Stimulated activated CD4-positive, alpha-beta T cell treated with anti-CD3 and anti-CD28 coated beads, TNF-alpha, amount 100 ng/mL, for 48 hours (primary cell): ENCODE measurements at places on chromosomes 6 and 20.

DNA sequence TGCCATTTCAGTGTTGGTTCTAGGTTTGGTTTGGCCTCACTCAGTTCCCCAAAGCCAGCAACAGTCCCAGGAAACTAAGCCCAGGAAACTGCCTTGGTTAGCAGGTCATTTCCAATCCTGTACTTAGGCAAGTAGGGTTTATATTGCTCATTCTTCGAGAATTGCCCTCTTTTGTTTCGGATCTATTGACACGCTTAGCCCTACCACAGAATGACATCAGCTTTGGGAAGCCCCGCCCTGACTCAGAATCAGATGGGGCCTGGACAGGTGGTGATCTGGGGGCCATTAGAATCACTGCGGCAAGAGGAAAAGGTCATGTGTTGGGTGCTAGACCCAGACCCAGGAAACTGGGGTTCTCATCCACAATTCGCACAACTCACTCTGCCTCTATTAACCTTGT is 578.2 kb downstream of the QKI start:
- no peak for DNase-seq

- no peak for DNase-seq
Measured at GRCh38 chr6:132000296-132000695, 49.1 kb upstream of the CCN2 start.

- DNase-seq = no peak
Measured at GRCh38 chr6:84768442-84769174, 4.2 kb upstream of the TBX18 start.

DNA sequence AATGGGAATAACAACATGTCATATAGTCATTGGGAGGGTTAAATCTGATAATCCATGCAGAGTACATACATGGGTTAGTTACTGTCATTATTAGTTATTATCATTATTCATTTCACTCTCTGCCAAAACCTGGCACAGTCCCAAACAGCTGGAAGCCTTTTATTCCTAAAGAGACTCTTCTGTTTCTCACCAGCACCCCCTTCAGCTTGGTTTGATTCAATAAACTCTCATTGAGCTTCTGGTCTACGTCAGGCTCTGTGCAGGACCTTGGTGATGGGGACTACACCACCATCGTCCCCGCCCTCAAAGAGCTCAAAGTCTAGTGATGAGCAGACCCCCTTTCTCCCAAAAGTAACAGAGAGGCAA is 2.3 kb downstream of the KCNK15 start:
- no peak for DNase-seq

DNA sequence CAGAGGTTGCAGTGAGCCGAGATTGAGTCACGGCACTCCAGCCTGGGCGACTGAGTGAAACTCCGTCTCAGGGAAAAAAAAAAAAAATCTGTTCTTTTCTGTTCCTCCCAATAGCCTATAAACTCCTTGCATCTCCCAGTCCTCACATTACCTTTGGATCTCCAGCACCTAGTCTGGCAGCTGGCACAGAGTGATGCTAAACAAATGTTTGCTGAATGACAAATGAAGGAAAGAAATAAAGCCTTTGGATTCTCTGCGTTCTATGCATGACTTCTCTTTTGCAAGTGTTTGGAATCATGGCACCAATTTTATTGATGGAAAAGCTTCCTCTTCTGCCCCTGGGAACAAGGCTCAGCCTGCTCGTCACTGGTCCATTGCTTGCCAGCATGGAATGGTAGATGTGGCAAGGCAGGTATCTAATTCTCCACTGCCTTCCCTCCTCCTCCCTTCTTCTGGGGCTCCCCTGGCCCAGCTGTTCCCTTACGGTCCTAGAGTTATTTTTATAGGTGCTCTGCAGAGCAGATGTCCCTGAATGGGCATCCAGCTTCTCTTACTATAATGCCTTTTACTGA is 53.6 kb upstream of the FYN start:
- no peak for DNase-seq

- DNase-seq = no peak
Measured at GRCh38 chr6:155439376-155439775, 16.3 kb downstream of the NOX3 start.

DNA sequence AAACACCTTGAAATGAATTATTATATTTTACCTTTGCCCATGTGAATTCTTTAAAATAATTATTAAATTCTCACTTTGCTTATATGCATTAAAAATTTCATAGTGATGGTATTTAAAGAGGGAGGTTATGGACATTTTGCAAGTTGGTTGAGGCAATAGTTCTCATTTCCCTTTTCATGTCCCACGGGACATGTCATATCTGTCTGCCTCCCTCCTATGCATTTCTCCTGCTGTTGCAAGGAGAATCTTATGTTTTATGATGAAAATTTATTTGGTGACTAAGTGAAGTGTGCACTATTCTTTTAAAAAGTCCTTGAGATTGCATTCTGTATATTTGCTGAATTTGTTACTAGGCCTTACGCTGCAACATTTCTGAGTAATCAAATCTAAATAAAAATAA is 67.2 kb downstream of the UTRN start:
- DNase-seq = no peak

DNA sequence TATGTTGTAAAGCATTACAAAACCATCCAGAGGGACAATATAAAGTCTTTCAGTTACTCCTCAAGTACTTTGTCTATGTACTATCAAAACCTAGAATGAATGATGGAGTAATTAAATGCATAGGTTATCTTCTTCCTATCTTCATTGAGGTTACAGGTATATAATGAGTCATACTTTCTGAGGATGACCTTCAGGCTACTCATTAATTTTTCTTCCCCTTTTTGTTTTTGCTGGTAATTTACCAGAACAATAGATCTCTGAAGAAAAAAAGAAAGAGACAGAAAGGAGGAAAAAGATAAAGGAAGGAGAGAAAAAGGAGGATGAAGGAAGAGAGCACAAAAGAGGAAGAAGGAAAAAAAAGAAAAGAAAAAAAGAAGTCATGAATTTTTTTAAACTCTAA is 398.4 kb downstream of the TBC1D32 start:
- no peak for DNase-seq

- no peak for DNase-seq
Measured at GRCh38 chr20:20207872-20208271, 155.5 kb downstream of the CFAP61 start.

DNA sequence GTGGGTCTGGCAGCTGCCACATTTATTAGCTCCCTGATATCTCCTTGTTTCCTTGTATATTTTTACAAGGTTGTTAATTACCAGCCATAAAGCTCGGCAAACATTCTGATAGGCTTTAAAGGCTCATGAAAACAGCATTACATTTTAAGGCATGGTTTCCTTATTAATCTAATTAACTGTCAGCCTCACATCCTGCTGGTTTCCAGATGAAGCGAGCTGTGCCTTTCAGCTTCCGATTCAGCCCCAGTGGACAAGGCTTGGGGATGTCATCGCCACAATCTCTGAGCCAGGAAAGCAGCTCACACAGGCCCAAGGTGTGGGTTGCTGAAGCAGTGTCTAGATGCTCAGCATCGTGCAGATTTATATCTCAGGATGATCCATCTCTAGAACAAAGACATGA is 66.0 kb upstream of the RALY start:
- no peak for DNase-seq

GRCh38 chr6:146868671-146869209 is 270.0 kb downstream of the ADGB start:
- no peak for DNase-seq

- no peak for DNase-seq
Measured at GRCh38 chr6:149147195-149147594, 170.3 kb upstream of the TAB2 start.

GRCh38 chr20:1326031-1326930 is 2.7 kb downstream of the SDCBP2 start:
- no peak for DNase-seq

DNA sequence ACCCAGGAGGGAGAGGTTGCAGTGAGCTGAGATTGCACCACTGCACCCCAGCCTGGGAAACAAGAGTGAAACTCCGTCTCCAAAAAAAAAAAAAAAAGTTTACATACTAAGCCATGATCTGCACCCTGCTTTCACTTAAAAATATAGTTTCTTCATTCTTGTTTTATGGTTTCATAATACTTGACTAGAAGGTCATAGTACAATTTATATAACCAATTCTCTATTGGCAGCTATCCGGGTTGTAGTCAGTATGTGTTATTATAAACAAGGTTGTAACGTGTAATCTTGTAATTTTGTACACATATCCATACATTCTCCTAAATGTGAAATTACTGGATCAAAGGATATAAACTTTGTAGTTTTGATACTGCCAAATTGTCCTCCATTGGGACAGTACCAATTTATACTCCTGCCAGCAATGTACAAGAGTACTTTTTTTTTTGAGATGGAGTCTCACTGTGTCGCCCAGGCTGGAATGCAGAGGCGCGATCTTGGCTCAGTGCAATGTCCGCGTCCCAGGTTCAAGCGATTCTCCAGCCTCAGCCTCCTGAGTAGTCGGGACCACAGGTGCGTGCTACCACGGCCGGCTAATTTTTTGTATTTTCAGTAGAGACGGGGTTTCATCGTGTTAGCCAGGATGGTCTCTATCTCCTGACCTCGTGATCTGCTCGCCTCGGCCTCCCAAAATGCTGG is 144.8 kb downstream of the GJA10 start:
- no peak for DNase-seq

DNA sequence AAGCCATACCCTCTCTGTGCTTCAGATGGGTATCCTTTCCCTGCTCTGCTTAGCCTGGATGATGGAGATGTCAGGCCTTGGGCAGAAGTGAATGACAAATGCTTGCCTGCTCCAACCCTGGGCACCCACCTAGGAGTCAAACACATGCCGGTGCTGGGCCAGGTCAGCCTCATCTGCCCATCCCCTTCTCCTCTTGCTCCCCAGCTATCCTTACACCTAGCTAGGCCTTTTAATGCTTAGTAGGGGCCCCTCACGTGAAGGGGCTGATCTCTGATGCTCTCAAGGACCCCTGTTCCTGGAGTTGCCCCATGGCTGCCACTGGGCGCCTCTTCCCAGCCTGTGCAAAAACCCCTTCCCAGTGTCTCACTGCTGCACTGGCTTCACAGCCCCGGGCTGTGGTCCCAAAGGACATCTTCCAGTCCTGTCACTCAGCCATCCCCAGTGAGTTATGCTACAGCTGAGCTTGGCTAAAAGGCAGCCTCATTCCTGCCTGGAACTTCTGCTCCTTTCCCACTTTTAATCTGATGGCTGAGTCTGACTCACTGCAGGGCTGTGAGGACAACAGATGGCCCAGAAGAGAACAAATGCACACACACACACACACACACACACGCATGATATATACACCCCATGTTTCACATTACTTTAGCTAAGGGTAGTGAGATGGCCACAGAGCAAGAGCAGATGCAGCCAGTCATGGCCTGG is 12.8 kb upstream of the SDCBP2 start:
- no peak for DNase-seq
